A673 (cell line): ENCODE measurements at places on chromosomes 6 and 20. TPM values are rescaled to one million over a fixed set of nuclear protein-coding genes. Genes with fewer than 3 reads are reported as not detected.
A peak's percentile ranks its signal among the peaks of the same experiment; 100 is the strongest.

GRCh38 chr6:144582939-144583613 is 297.9 kb downstream of the UTRN start:
- H3K4me3 ChIP-seq, result peak overlapping the region; percentile 51
- peaks cover 41% of the 10 kb centered on the region for H3K4me1 ChIP-seq
- H3K36me3 ChIP-seq, result no peaks in the 10 kb centered on the region
- H3K27ac ChIP-seq, result peak overlapping the region; percentile 36
- H3K27me3 ChIP-seq, result no peaks in the 10 kb centered on the region
- DNase-seq, result peak; percentile 88

EZR gene
- total RNA-seq, result 144 and 146 TPM in 2 replicates

DNA sequence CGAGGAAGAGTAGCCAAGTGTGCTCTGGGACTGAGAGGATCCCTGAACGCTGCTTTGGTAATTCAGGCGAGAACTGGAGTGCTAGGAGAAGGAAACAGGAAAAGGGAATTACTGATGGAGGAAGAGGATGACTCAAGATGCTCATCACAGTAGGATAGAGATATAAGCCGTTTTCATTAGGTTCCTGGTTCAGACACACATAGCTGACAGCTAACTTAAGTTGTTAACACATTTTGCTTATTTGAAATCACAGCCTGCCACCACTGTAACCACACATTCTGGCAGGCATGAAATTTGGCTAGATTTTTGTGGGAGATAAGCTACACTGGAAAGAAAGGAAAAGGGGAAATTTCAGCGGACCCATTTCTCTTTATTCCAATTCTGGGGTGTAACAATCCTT is 138.2 kb upstream of the SLC22A16 start:
- no peak overlapping the region for H3K27ac ChIP-seq
- H3K4me3 ChIP-seq, result no peak overlapping the region
- H3K4me1 ChIP-seq, result no peaks in the 10 kb centered on the region
- DNase-seq, result peak; percentile 25
- no peaks in the 10 kb centered on the region for H3K27me3 ChIP-seq

- DNase-seq, result peak; percentile 69
- H3K36me3 ChIP-seq, result no peaks in the 10 kb centered on the region
- H3K27ac ChIP-seq, result no peak overlapping the region
- H3K27me3 ChIP-seq, result no peaks in the 10 kb centered on the region
These were observed 150.3 kb downstream of the SYCP2 start for GRCh38 chr20:59782986-59783640.

WFDC10B gene
- total RNA-seq, result not detected in 2 replicates

DNA sequence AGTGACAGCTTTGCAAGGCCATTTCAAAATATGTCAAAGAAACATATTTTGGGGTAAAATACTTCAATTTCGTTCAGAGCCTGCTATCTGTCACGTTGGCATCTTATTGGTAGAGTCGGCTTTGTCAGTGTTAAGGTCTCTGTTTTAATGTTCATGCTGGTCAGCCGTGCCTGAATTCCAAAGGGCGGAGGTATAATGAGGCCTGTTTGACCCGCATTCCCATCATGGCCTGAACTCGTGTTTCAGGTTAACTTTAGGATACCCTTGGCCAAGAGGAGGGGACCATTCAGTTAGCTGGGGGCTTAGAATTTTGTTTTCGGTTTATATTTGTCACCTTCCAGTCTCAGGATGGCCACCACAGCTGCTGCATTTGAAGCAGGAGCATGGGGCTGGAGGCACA is 236.4 kb downstream of the NFATC2 start:
- no peaks in the 10 kb centered on the region for H3K4me1 ChIP-seq
- no peak for DNase-seq
- H3K4me3 ChIP-seq, result no peak overlapping the region
- H3K27me3 ChIP-seq, result no peaks in the 10 kb centered on the region
- H3K36me3 ChIP-seq, result no peaks in the 10 kb centered on the region

LIN28B gene
- total RNA-seq, result 21.6 and 21.7 TPM in 2 replicates

CST7 gene
- total RNA-seq, result not detected in 2 replicates

DNA sequence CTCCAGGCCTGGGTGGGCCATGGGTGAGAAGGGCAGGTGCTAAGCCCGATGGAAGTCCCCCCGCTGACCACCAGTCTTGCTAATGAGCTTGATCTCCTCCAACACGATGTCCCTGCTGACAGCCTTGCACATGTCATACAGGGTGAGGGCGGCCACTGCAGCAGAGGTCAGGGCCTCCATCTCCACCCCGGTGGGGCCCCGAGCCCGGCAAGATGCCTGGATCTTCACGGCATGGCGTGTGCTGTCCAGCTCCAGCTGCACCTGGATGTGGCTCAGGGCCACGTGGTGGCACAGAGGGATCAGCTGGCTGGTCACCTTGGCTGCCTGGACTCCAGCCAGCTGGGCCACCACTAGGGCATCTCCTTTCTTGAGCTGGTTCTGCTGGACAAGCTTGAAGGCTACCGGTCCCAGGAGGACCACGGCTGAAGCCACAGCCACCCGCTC is 27.9 kb downstream of the MOCS1 start:
- H3K4me1 ChIP-seq, result no peaks in the 10 kb centered on the region
- DNase-seq, result no peak
- no peak overlapping the region for H3K27ac ChIP-seq
- H3K4me3 ChIP-seq, result no peak overlapping the region
